ENCODE measurements at places on chromosomes 5 and 9. TPM values are rescaled to one million over a fixed set of nuclear protein-coding genes. Genes with fewer than 3 reads are reported as not detected.

Gene CCL27
- not detected for total RNA-seq

GRCh38 chr5:180074462-180074861 is 2.9 kb upstream of the RNF130 start:
- no peak for DNase-seq
- no peaks in the 10 kb centered on the region for H3K36me3 ChIP-seq
- H3K4me3 ChIP-seq = no peak overlapping the region
- H3K27ac ChIP-seq = no peak overlapping the region
- peaks cover 8% of the 10 kb centered on the region for H3K27me3 ChIP-seq

DNA sequence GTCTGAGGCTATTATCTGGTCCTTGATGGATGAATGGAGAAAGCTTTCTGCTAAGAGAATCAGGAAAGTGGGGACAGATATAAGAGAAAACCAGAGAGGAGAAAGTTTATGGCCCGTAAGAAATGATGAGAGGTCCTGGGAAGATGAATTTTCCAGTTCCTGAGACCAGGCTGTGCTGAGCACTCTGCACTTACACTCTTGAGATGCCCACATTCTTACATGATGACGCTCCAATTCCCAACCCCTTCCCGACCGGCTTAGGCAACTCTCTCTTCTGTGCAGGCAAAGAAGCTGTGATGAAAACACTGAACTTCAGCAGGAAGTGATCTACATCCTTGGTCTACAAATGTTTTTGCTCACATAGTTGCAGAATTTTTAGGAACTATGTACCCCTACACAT is 417.0 kb downstream of the ARHGEF28 start:
- H3K4me3 ChIP-seq = no peak overlapping the region
- DNase-seq = no peak
- H3K27ac ChIP-seq = no peak overlapping the region
- no peaks in the 10 kb centered on the region for H3K4me1 ChIP-seq

Gene MLLT3
- total RNA-seq = 34.2 TPM

Gene SLC6A19
- 0.09 TPM for total RNA-seq

- H3K27me3 ChIP-seq = no peaks in the 10 kb centered on the region
- no peak overlapping the region for H3K27ac ChIP-seq
- H3K4me1 ChIP-seq = no peaks in the 10 kb centered on the region
- DNase-seq = no peak
- H3K36me3 ChIP-seq = no peaks in the 10 kb centered on the region
- no peak overlapping the region for H3K4me3 ChIP-seq
These were observed 119.4 kb downstream of the CDH10 start for GRCh38 chr5:24525414-24525813.

Gene PCDHA2
- 2.5 TPM for total RNA-seq

- H3K4me1 ChIP-seq = no peaks in the 10 kb centered on the region
- no peaks in the 10 kb centered on the region for H3K27me3 ChIP-seq
- no peak for DNase-seq
- no peak overlapping the region for H3K4me3 ChIP-seq
- H3K36me3 ChIP-seq = no peaks in the 10 kb centered on the region
These were observed 116.0 kb upstream of the PPP1R26 start for GRCh38 chr9:135363596-135363995.

- no peak overlapping the region for H3K4me3 ChIP-seq
- DNase-seq = no peak
- peaks cover 10% of the 10 kb centered on the region for H3K4me1 ChIP-seq
- peaks cover 5% of the 10 kb centered on the region for H3K27me3 ChIP-seq
- H3K36me3 ChIP-seq = peaks cover 4% of the 10 kb centered on the region
These were observed 3.3 kb downstream of the NACC2 start for GRCh38 chr9:136091582-136092352.

Gene DDX4
- not detected for total RNA-seq

Gene GARIN3
- total RNA-seq = not detected

- no peaks in the 10 kb centered on the region for H3K4me1 ChIP-seq
- no peaks in the 10 kb centered on the region for H3K27me3 ChIP-seq
- H3K36me3 ChIP-seq = no peaks in the 10 kb centered on the region
- H3K27ac ChIP-seq = no peak overlapping the region
These were observed 148.2 kb upstream of the CHD1 start for GRCh38 chr5:99076723-99077640.

- no peaks in the 10 kb centered on the region for H3K36me3 ChIP-seq
- H3K4me3 ChIP-seq = peak within 1 kb of the TSS; percentile 96
- no peaks in the 10 kb centered on the region for H3K27me3 ChIP-seq
- H3K27ac ChIP-seq = peak within 1 kb of the TSS; percentile 92
These were observed at the start of gene C9orf72 for GRCh38 chr9:27572918-27573633. Gene C9orf72 (minus strand): TSS chr9:27573481. CDS start chr9:27567120, 6,361 bp downstream.

GRCh38 chr5:56457887-56458812 is 225.0 kb upstream of the ANKRD55 start:
- DNase-seq = no peak
- no peaks in the 10 kb centered on the region for H3K36me3 ChIP-seq
- H3K4me1 ChIP-seq = no peaks in the 10 kb centered on the region
- H3K27me3 ChIP-seq = no peaks in the 10 kb centered on the region

Gene CAPSL
- not detected for total RNA-seq

GRCh38 chr5:138960145-138960692 is 85.1 kb upstream of the LRRTM2 start:
- DNase-seq = no peak
- H3K4me1 ChIP-seq = peaks cover 49% of the 10 kb centered on the region
- H3K27ac ChIP-seq = no peak overlapping the region
- H3K4me3 ChIP-seq = no peak overlapping the region

DNA sequence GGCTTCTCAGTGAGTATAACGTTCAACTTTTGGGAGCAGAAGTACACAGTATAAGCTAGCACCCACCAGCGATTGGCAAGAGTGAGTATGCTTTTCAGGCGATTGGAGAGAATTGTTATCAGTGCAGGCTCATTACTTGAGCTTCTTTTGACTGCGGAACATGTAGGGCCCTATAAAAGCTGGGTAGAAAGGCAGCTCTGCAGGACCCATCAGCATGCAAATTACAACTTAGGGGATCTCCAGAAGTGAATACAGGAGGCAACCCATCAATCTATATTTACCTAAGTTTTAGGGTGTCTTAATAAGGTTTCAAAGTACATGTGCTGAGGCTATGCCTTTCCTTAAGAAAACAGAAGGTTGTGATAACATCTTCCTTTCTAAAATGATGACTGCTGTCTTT is 225.0 kb downstream of the MLLT3 start:
- no peak overlapping the region for H3K27ac ChIP-seq
- DNase-seq = no peak
- H3K27me3 ChIP-seq = no peaks in the 10 kb centered on the region
- H3K36me3 ChIP-seq = no peaks in the 10 kb centered on the region

Gene BAAT
- total RNA-seq = not detected

- no peak overlapping the region for H3K4me3 ChIP-seq
- H3K36me3 ChIP-seq = no peaks in the 10 kb centered on the region
- no peak for DNase-seq
- H3K27ac ChIP-seq = no peak overlapping the region
These were observed 13.8 kb downstream of the GARNL3 start for GRCh38 chr9:127278372-127278771.

Gene FST
- 91.6 TPM for total RNA-seq

DNA sequence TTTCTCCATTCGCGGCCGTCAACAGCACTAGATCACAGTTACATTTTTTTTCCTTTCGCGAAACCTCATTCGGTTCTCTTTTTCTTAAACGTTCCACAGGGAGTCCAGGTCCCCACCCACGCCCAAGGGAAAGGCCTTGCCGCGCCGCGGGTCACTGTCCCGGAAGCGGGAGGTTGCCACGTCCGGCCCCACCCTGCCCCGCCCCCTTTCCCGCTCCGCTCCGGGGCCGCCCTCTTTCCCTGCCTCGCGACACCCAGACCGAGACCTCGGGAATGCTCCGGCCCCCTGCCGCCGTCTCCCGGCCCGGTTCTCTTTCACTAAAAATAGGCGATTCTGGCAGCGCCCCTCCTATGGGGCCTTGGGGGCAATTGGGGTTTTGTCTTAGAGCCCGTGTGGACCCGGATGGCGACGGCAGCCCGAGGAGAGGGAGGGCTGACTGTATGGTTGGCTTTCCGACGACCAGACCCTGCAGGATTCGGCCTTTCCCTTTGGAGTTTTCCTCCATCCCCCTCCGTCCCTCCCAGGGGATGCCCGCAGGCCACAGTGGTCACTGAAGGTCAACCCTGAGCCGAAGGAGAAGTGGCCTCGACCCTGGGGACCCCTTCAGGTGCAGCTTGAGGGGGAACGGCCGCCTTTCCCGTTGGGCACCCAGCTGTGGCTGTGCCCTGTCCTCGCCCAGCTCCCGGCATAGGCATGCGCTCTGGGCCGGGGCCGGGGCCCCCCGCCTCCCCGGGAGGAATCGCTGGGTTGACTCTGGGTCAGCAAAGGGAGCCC is 2.8 kb upstream of the RACK1 start:
- H3K36me3 ChIP-seq = peaks cover 31% of the 10 kb centered on the region
- peaks cover 7% of the 10 kb centered on the region for H3K4me1 ChIP-seq
- H3K27me3 ChIP-seq = no peaks in the 10 kb centered on the region
- H3K27ac ChIP-seq = peak overlapping the region; percentile 83
- peak; percentile 95 for DNase-seq

- DNase-seq = no peak
- no peaks in the 10 kb centered on the region for H3K27me3 ChIP-seq
- H3K4me3 ChIP-seq = no peak overlapping the region
- peaks cover 61% of the 10 kb centered on the region for H3K36me3 ChIP-seq
- no peaks in the 10 kb centered on the region for H3K4me1 ChIP-seq
These were observed 34.3 kb upstream of the EIF4EBP3 start for GRCh38 chr5:140513124-140513523.

Gene TMC1
- total RNA-seq = not detected

- H3K36me3 ChIP-seq = no peaks in the 10 kb centered on the region
- no peak overlapping the region for H3K27ac ChIP-seq
- no peak for DNase-seq
- H3K27me3 ChIP-seq = no peaks in the 10 kb centered on the region
These were observed 42.2 kb downstream of the COL5A1 start for GRCh38 chr9:134683714-134684374.

DNA sequence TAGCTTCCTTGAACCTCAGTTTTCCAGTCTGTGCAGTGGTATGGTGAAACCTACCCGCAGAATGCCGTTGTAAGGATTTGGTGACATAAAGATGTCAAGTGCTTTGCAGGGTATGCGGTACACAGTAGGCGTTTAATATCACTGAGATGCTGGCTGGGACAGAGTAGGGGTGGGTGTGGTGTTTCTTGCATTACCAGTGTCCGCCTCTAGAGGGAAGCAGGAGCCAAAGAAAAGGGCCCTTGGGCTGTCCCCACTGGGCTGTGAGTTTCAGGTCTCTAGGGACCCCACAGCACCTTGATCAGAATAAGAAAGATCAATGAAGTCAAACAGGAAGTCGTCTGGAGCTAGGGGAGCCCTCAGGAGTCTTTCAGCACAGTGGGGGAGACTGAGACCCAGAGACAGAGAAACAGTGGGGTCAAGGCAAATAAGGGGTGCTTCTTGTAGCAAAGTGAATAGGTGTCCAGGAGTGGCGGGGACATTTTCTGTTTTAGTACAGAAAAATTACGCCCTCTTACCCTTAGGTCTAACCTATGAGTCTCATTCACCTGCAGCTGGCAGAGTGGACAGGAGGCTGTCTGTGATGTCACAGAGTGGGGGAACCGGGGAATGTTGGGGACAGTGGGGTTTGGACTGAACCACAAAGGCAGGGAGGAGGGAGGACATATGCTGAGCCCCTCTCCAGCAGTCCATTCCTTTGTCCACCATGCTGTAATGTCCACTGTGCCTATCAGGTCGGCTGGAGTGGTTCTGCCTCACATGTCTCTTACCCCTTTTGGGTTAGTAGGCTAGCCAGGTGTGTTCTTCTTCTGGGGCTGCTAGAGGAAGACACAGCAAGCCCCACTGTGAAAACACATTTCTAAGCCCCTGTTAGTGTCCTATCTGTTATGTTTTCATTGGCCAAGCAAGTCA is 4.7 kb upstream of the TEX53 start:
- no peaks in the 10 kb centered on the region for H3K36me3 ChIP-seq
- H3K4me1 ChIP-seq = peaks cover 9% of the 10 kb centered on the region

Gene SH3TC2
- total RNA-seq = 0.27 TPM

DNA sequence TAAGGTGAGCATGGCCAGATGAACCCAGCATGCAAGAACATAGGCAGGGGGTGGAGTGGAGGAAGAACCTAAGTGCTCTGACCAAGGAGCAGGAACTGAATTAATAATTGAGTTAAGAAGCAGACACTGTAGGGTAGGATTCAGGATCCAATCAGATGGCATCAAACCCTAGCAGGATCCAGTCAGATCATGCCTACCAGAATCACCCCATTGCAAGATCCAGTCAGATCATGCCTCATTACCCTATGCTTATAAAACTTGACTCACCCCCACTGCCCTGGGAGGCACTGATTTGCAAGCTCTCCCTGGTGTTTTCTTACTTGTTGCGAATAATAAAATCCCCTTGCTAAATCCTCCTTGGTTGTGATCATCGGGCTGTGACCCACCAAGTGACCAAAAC is 19.7 kb downstream of the TUSC1 start:
- H3K27ac ChIP-seq = no peak overlapping the region
- H3K36me3 ChIP-seq = no peaks in the 10 kb centered on the region
- no peak overlapping the region for H3K4me3 ChIP-seq
- no peaks in the 10 kb centered on the region for H3K4me1 ChIP-seq
- no peak for DNase-seq
- no peaks in the 10 kb centered on the region for H3K27me3 ChIP-seq

- H3K27ac ChIP-seq = no peak overlapping the region
- H3K27me3 ChIP-seq = no peaks in the 10 kb centered on the region
- H3K4me1 ChIP-seq = no peaks in the 10 kb centered on the region
- DNase-seq = no peak
- no peak overlapping the region for H3K4me3 ChIP-seq
- no peaks in the 10 kb centered on the region for H3K36me3 ChIP-seq
These were observed 36.4 kb downstream of the SNX30 start for GRCh38 chr9:112786829-112787520.

Gene SPATA9
- 2.0 TPM for total RNA-seq

- no peaks in the 10 kb centered on the region for H3K27me3 ChIP-seq
- DNase-seq = no peak
- H3K36me3 ChIP-seq = no peaks in the 10 kb centered on the region
- peak overlapping the region; percentile 27 for H3K27ac ChIP-seq
These were observed 679 bp downstream of the B4GALT1 start for GRCh38 chr9:33166231-33167083.

Gene POU5F2
- total RNA-seq = 0.53 TPM

- no peak for DNase-seq
- H3K27me3 ChIP-seq = no peaks in the 10 kb centered on the region
- H3K4me3 ChIP-seq = peak overlapping the region; percentile 72
These were observed 83.3 kb downstream of the ZNF608 start for GRCh38 chr5:124663101-124663506.

Gene KCNN2
- total RNA-seq = 4.7 TPM

- no peaks in the 10 kb centered on the region for H3K27me3 ChIP-seq
- no peak overlapping the region for H3K27ac ChIP-seq
- H3K36me3 ChIP-seq = no peaks in the 10 kb centered on the region
- H3K4me1 ChIP-seq = no peaks in the 10 kb centered on the region
- H3K4me3 ChIP-seq = no peak overlapping the region
- DNase-seq = no peak
These were observed 662.1 kb downstream of the TLE4 start for GRCh38 chr9:80233906-80234305.

- H3K27ac ChIP-seq = no peak overlapping the region
- H3K4me1 ChIP-seq = peaks cover 11% of the 10 kb centered on the region
- H3K4me3 ChIP-seq = no peak overlapping the region
These were observed 316.6 kb downstream of the TLE1 start for GRCh38 chr9:81372628-81373191.
